ENCODE measurements at places on chromosomes 12 and 14.

DNA sequence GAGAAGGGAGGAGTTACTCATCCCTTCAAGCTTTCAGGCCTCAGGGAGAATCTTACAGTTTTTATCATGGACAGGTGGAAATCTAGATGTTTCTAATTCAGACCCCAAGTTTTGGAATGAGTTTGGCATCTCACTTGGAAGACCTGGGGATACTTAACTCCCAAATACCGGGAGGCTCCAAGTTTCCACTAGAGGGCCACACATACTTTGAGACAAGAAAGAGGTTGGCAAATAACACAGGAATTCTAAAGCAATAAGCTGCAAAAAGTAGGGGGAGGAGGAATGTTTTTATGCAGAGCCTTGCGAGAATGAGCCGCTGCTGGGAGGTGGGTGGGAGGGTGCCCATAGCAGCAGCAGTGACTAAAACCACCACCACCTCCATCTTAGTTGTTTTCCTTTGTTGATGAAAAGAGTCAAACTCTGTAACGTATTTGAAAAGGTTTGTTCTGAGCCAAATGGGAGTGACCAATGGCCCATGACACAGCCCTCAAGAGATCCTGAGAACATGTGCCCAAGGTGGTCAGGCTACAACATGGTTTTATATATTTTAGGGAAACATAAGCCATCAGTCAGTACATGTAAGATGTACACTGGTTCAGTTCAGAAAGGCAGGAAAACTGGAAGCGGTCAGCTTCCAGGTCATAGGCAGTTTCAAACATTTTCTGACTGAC is 34.2 kb upstream of the RNASE1 start:
- peak; percentile 20 for DNase-seq

DNA sequence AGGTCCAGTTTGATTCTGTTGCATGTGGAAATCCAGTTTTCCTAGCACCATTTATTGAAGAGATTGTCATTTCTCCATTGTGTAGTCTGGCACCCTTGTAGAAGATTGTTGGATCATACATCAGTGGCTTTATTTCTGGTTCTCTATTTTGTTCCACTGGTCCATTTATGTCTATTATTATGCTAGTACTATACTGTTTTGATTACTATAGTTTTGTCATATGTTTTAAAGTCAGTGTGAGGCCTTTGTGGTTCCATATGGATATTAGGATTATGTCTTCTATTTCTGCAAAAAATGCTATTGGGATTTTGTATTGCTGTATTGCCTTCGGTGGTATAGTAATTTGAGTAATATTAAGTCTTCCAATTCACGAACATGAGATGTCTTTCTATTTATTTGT is 51.4 kb downstream of the LEMD3 start:
- no peak for DNase-seq

DNA sequence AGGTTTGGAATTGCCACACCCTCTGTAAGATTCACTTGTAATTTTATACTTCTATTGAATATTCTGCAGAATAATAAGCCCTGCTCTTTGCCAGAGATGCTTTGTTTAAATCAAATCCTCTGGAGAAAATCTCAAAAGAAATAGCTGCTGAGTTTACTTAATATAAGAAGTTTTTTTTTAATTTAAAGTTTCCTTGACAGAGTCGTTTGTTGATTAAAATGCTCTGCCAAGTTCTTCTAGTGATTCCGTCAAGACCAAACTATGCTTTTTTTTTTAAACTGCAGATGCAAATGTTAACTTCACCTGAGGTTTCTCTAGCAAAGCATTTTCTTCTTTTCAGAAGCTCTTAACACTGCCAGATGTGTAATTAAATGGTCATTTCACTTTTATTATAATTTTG is 13.4 kb upstream of the NAV3 start:
- DNase-seq, result no peak

GRCh38 chr14:90278199-90279175 is 22.1 kb downstream of the PSMC1 start:
- no peak for DNase-seq

- no peak for DNase-seq
Observed at GRCh38 chr12:108148521-108149074, 19.5 kb downstream of the WSCD2 start.

GRCh38 chr12:105071981-105072380 is 12.3 kb downstream of the ALDH1L2 start:
- DNase-seq, result no peak

DNA sequence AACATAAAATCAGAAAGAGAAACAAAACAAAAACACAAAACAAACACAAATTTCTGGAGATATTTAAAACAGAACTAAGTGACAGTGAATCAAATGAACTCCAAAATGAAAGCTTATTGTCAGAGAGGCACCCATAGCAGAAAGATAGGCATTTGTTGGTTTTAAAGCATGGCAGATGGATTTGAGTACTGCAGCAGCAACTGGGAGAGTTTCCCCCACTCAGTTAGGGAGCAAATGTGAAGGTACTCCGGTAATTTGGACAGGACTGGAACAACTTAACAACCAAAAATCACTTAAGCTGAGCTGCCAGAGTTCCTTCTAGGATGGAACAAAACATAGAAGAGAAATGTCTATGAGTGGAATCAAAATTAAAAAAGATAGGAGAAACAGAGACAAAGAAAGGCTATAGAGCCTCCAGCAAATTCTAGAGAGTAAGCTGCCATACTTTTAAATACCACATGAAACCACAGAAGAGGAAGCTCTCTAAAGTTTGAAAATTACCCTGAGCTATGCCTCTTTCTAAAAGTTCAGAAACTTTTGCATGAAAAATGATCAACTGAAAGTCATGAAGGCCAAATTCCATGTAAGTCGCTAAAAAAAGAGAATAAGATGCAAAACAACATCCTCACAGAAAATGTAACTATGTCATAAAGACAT is 1248.3 kb upstream of the USP15 start:
- DNase-seq, result no peak

GRCh38 chr12:124626971-124627411 is 59.6 kb upstream of the NCOR2 start:
- no peak for DNase-seq

DNA sequence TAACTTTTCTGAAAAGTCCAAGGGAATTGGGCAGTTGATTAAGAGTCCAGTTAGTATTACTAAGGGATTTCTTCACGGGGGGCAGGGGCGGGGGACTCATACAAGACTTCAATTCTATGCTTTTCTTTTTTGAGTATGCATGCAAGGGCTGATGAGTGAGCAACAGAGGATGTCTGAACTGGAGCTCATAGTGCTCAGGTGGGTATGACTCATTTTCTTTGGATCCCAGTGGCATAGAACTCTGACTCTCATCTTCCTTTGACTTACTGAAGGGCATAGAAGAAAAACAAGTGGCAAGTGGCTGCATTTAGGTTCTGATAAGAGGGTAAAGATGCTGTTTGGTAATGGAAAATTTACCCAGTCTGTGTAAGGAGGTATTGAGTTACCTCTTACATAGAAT is 749.2 kb downstream of the NOVA1 start:
- no peak for DNase-seq
